ENCODE measurements at places on chromosomes 5 and 9.

DNA sequence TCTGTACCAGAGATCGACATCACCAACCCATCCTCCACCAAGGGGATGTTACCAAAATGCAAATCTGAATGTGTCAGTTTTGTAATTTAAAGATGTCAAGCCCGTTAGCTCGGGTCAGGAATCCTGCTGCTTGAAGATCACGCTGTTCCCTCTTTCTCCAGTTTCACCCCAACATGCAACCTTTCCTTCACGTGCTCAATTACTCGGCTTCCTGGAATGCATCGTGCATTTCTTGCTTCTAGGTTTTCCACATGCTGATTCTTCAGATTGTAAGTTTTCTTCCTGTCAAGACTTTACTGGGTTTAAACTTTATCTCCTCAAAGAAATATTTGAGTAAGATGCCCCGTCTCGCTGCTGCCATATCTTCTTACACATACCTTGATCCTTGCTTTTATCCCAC lies 209.5 kb upstream of the SNX2 start:
- no peak for DNase-seq

GRCh38 chr5:127609011-127609410 lies 39.9 kb upstream of the CTXN3 start:
- DNase-seq: no peak

DNA sequence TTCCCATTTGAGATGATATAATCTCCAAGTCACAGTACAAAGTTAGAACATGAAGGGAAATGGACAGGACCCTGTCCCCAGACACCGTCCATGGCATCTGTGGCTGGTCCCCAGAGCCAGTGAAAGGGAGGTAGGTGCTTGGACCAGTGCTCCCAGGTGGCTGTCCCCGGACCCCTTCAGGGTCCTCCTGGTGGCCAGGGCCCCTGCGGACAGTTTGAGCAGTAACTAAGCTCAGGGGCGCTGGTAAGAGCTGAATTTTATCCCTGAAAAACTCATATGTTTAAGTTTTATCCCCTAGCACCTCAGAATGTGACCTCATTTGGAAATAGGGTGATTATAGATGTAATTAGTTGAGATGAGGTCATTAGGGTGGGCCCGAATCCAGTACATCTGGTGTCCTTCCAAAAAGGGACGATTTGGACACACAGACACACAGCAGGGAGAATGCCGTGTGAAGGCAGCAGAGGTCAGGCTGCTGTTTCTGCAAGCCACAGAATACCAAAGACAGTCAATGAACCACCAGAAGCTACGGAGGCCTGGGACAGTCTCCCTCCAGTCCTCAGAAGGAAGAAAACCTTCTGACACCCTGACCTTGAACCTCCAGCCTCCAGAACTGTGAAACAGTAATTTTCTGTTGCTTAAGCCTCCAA lies 185.0 kb downstream of the ATPSCKMT start:
- no peak for DNase-seq

GRCh38 chr9:107931071-107931715 lies 441.6 kb upstream of the KLF4 start:
- no peak for DNase-seq

GRCh38 chr5:40757400-40757799 lies 1.6 kb upstream of the TTC33 start:
- DNase-seq: no peak

- no peak for DNase-seq
These were observed 17.2 kb downstream of the FOXD1 start for GRCh38 chr5:73431204-73431851.

DNA sequence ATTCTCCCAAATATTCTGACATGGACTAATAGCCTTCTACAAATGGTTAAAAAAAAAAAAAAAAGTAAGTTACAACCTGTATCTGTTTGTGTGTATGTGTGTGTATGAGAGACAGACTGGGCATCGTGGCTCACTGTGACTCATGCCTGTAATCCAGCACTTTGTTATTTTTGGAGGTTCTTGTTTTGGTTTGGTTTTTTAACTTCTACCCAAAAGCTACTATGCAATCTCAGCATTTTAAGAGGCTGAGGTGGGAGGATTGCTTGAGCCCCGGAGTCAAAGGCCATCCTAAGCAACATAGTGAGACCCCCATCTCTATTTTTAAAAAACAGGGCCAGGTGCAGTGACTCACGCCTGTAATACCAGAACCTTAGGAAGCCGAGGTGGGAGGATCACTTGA lies 17.6 kb upstream of the HAVCR1 start:
- DNase-seq: no peak

DNA sequence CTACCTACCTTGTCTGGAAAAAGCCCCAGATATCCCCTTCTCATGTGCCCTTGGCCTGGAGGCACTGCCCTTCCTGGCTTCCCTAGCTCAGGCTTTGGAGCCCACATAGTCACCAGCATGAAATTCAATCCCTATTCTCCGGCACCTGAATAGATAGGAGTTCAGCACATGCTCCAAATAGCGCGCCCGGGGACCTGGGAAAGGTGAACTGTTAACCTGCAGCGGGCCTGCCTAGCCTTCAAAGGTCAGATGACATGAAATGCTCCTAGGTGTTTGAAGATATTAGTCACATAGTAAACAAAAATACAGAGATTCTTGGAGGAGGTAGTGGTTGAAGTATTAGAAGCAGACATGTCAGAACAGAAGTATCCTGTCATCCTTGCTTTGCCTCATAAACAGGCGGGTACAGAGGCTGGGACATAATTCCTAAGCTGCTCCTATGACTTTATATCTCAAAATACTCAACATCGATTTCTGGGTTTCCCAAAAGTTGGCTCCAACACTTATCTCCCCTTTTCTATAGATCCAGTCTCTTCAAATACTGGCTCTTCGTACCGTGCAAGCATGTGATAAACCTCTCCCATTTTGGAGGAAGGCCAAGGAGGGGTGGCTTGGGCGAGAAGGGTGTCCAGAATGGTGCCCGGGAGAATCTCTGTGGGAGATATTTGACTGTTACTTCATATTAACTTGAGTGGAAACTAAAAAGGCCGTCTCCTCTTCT lies 88.0 kb upstream of the ANKH start:
- DNase-seq: no peak
